ENCODE measurements at places on chromosomes 6 and 20.
A peak's percentile ranks its signal among the peaks of the same experiment; 100 is the strongest.

GRCh38 chr20:38057351-38057972, 23.9 kb downstream of the RPRD1B start:
- peak; percentile 40 for DNase-seq

DNA sequence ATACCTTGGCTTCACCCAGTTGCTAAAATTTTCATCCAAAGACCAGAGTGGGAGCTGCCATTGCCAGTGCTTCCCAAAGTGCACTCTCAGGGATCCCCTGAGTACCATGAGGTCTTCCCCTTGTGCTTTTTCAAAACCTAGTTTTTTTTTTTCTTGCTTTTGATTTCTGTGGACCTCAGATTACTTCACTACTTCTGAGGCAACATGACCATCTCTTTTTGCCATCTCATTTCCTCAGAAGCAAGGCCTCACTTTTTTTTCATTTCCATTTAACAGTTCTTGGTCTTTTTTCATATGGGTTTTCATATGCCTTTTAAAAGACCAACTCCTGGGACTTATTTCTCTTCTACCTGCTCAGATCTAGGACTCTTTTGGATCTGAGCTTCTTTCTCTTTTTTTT, 64.1 kb upstream of the MMS22L start:
- no peak for DNase-seq

GRCh38 chr20:36390719-36391415, 84.7 kb downstream of the DLGAP4 start:
- no peak for DNase-seq

DNA sequence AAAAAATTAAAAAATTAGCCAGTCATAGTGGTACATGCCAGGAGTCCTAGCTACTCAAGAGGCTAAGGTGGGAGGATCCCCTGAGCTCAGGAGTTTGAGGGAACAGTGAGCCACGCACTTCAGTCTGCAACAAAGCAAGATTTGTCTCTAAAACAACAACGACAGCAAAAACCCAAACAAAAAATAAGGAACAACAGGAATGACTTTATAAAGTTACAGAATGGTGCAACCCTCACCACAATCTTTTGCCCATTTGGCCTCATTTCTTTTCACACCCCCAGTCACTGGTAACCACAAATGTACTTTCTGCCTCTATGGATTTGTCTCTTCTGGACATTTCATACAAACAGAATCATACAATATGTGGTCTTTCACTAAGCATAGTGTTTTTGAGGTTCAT, 16.7 kb upstream of the ZFAND3 start:
- no peak for DNase-seq

DNA sequence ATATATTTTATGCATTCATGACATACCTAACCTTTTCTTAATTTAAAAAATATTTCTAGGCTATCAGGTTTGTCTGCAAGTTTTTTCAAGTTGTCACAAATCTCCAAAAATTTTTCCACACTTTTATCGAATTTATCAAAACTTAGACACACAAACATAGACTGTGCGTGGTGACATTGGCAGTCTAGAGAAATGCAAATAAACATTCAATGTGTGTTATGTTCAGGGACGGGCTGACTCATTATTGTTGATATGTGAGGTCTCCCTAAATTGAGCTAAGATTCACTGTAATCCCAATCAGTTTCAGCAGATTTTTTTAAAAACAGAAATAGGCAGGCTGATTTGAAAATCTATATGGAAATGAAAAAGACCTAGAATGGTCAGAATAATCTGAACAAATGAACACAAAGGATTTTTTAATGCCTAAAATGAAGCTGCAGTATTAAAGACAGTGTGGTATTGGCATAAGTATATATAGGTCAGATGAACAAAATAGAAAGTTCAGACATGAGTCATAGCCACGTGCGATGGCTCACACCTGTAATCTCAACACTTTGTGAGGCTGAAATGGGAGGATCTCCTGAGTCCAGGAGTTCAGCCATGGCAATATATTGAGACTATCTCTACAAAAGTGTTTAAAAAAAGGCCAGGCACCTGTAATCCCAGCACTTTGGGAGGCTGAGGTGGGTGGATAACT, 19.2 kb downstream of the BLTP3A start:
- DNase-seq, result no peak

DNA sequence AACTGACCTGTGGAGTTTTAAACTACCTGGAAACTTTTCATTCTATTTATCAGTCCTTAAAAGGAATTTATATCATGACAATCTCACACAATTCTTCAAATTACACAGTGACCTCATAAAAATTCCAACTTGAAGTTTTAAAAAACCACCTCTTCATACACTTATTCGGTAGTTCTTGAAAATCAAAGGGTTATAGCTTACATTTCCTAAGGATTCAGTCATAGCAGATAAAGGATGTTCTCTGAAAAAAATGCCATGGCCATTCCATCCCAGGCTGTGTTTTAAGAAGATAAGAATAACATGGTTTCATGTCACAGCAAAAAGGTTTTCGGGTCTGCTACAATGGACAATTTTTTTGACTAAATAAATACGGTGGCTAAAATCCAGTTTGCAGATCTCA, 41.2 kb downstream of the GOPC start:
- DNase-seq, result no peak

DNA sequence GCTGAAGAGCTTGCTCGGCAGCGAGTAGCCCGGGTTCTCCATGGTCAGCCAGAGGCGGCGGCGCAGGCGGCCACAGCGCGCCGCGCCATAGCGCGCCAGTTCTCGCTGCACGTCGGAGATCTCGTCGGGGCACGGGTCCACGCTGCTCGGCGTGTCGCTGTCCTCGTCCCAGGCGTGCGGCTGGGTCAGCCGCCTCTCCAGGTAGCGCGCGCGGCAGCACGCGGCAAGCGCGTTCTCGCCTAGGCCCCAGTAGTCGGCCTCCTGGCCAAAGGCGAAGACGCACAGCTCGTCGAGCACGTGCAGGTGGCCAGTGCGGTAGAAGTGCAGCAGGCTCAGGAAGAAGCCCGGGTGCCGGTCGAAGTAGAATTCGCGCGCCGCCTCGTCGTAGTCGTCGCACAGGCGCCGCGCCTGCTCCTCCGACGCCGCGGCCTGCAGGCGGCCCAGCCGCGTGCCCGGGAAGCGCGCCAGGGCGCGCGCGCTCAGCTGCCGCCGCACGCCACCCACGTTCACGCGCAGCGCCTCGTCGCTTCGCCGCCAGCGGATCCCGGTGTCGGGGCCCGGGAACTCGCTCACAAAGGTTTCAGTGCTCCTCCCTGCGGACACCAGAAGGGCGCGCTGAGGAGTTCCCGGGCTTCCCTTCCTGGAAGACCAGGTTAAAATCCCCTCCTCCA, 2.7 kb downstream of the KCNS1 start:
- DNase-seq, result no peak

DNA sequence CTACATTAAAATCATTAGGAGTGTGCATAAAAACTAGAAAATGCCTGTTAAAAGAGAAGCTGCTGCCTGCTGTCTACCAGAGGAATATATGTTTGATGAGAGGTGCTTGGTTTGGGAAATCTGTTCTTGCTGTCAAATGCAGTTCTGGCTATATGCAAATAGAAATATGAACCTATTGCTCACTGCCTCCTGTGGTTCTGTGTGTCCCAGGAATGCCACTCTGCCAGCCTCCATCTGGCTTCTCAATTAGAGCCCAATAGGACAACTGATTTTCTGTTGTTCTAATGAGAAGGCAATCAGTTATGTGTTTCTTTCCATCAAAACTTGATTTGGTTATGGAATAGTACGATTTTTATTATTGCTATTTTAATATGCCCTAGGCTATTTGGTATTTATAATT, 759.7 kb downstream of the HDGFL1 start:
- DNase-seq, result no peak
